ENCODE measurements at places on chromosomes 2 and 18.

GRCh38 chr18:46346213-46346612, 242.0 kb downstream of the HAUS1 start:
- no peak for DNase-seq

DNA sequence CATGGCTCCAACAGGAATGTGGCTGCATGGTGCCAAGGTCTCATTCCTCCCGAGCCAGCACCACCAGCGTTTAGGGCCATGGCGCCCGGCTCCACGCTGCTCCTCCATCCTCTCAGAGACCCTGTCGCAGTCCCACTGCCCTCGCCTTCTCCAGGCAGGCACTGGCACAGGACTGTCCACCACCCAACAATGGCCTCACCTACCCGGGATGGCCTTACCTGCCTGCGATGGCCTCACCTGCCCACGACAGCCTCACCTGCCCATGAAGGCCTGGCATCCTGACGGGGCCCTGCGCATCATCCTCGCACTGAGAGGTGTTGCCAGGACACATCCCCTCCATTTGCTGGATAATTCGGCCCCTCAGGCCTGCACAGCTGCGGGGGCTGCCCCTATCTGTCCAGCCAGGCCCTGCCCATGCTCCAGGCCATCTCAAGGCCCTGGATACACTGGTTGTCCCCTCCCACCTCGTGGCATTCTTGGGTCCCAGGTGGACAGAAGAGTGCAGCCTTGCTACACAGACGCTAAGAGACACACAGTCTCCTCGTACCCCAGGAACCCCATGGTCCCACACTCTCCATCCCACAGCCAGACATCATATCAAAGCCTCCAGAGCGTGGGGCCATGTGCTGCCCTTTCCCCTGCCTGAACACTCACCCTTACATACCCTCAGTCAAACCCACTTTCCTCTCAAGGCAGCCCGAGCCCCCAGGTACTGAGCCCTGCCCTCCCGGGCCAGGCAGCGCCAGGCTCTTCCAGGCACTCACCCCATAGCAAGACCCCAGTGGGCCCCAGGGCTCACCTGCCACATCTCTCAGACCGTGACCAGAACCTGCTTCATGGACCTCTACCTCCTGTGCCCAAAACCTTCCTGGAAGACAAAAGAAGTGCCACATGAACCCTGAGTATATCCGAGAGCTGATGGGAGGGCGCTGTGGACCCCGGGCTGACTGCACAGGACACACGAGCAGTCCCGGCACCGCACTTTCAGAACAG, 268.6 kb downstream of the EIPR1 start:
- peak; percentile 12 for DNase-seq

GRCh38 chr2:134370655-134371445, 117.0 kb downstream of the MGAT5 start:
- no peak for DNase-seq

GRCh38 chr2:219689676-219690628, 62.5 kb downstream of the SLC4A3 start:
- DNase-seq, result peak; percentile 75

- DNase-seq, result no peak
Measured at GRCh38 chr18:70030728-70031127, 83.1 kb upstream of the CD226 start.

GRCh38 chr2:39022642-39023235, 98.1 kb downstream of the SOS1 start:
- DNase-seq, result no peak

DNA sequence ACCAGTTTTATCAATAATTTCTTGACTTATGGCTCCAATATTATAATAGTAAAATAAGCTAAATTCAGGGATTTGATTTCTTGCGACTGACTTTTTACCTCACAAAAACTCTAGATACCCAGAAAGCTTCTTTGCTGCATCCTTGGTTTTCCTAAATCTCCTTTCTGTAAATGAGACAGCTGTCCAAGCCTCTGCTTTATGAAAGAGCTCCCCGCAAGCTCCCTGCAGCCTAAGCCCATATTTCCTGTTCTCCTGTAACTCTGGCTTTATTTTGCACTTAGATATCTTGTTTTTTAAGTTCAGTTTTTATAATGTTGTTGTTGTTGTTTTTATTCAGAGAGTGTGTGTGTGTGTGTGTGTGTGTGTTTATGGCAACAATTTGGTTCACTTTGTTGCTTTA, 361.7 kb upstream of the PKDCC start:
- no peak for DNase-seq

DNA sequence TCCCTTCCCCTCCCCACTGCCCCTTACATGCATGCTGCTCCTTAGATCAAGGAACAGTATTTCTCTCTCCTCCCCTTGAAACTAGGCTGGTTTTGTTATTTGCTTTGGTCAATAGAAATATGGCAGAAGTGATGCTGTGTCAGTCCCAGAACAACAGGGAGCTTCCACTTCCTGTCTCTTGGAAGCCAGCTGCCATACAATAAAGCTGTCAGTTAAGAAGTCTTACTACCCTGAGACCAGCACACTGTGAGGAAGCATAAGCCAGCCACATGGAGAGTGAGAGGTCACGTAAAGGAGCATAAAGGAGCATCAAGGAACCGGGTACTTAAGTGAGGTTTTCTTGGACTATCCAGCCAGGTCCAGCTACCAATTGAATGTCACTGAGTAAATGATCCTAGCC, 126.6 kb downstream of the NOL4 start:
- DNase-seq, result no peak

- DNase-seq, result no peak
Measured at GRCh38 chr2:236712961-236713673, 143.5 kb downstream of the ACKR3 start.

- no peak for DNase-seq
Measured at GRCh38 chr2:134070281-134070741, 183.6 kb upstream of the MGAT5 start.

All from testis (tissue), 5 donors.